ENCODE measurements at places on chromosomes 12 and 14. TPM values are rescaled to one million over a fixed set of nuclear protein-coding genes. Genes with fewer than 3 reads are reported as not detected.

DNA sequence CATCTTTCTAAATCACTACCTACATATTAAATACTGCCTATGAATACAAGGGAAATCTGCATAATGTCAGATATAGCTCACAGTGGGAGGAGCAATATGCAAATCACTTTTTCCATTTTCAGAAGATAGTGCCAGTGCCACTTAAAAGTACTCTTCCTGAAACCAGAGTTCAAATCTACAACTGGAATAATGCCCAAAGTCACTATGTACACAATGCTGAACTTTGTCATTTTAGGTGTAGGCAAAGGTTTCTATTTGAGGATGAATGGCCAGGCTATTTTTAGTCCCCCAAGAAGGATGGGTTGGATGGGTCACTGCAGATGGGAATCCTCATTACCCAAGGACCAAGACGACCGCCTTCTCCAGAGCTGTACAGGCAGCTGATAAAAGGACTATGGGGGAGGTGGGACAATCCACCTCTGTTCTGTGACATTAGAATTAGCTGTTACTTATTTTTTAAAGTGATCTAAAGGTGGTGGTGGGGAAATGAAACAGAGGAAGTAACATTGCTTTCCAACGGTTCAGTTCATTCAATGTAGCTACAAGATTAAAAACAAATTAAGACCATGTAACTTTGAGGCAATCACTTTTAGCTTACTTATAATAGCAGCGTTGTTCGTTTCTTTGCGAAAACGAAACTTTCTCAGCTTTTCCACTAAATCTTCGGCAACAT lies 5.6 kb downstream of the GMFB start:
- no peak overlapping the region for H3K27ac ChIP-seq
- H3K4me3 ChIP-seq, result no peak overlapping the region
- H3K4me1 ChIP-seq, result peaks cover 54% of the 10 kb centered on the region
- peaks cover 50% of the 10 kb centered on the region for H3K36me3 ChIP-seq

GRCh38 chr12:25436206-25437030 lies 116.7 kb downstream of the LMNTD1 start:
- peak overlapping the region; percentile 43 for H3K4me3 ChIP-seq
- DNase-seq, result peak; percentile 21
- no peaks in the 10 kb centered on the region for H3K27me3 ChIP-seq

SERPINA1 gene
- 0.53 TPM for total RNA-seq

SYT1 gene
- total RNA-seq, result not detected

CCDC175 gene
- not detected for total RNA-seq

DNA sequence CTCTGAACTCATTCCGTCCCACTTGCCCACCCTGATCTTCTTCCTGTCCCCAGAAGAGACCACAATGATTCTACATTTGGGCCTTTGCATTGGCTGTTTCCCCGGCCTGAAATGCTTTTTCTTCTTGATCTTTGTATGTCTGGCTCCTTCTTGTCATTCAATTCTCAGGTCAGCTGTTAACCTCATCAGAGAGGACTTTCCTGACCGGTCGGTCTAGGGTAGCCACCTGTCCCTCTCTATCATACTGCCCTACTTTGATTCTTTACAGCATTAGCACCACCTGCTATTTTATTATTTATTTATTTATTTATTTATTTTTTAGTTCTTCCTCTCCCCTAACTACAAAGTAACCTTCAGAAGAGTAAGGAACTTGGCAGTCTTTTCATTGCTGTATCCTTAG lies 84.3 kb downstream of the DYRK2 start:
- H3K27me3 ChIP-seq, result peaks cover 3% of the 10 kb centered on the region
- DNase-seq, result no peak

DNA sequence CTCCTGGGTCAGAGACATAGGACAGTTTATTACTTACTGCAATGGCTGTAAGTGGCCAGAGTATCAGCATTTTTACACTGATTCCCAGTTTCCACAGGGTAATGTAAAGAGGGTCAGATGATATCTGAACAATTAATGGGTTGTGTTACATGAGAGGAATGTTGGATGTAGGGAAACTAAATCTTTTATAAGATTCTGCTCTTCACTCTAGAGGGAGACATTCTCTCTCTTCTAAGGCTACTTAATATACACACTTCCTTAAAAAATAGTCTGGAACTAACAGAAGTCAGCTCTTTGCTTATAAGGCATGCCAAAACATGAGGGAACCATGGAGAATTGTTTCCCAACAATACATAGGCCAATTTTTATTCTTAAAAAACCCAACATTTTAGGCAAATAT lies 389.8 kb downstream of the ETNK1 start:
- H3K27me3 ChIP-seq, result no peaks in the 10 kb centered on the region
- H3K36me3 ChIP-seq, result no peaks in the 10 kb centered on the region

TAS2R7 gene
- not detected for total RNA-seq

DNA sequence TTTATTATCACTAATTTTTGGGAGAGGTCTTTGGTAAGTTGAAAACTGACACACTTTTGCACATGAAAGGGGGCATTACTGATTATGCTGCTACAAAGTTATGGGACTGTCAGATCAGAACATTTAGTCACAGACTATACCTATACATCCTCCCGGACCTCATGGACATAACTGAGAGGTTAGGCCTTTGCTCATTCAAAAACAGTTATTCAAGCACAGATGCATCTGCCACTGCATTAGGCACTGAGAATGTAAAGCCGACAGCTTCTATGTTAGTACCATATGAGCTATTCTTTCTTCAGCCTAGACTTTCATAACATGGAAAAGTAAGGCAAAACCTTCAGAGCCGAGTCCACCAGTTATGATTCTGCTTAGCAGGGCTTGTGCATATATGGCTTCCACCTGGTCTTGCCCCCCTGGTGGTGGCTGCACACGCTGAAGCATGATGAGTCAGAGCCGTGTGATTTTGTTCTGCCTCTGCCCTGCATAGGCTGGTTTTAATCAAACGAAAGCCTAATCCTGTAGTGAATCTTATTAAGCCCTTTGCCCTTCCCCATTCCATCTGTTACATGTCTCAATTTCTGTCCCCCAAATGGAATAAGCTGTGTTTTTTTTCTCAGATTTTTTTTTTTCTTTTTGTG lies 21.8 kb upstream of the RNU6-8 start:
- H3K36me3 ChIP-seq, result no peaks in the 10 kb centered on the region
- DNase-seq, result no peak
- H3K27ac ChIP-seq, result no peak overlapping the region

GRCh38 chr12:29702972-29703371 lies 80.8 kb downstream of the TMTC1 start:
- H3K4me3 ChIP-seq, result no peak overlapping the region
- H3K36me3 ChIP-seq, result no peaks in the 10 kb centered on the region
- H3K27me3 ChIP-seq, result no peaks in the 10 kb centered on the region
- no peaks in the 10 kb centered on the region for H3K4me1 ChIP-seq
- no peak for DNase-seq

DNA sequence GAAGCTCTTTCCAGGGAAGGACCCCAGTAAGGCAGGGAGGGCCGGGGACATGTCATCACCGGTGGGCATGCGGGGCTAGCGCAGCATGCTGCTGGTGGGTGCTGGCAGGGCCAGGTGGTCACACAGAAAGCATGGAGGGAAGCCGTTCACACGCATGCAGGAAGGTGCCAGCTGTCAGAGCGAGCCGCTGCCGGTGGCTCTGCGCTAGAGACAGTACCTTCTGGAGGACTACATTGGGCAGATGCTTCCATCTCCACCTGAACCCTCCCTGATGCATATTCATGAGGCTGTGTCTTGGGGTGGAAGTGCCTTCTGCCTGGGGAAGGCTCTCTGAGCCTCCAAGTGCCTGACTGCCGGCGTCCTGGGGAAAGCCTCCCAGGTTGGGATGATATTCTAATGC lies 203.8 kb downstream of the CALM1 start:
- no peaks in the 10 kb centered on the region for H3K36me3 ChIP-seq
- no peaks in the 10 kb centered on the region for H3K4me1 ChIP-seq
- peaks cover 21% of the 10 kb centered on the region for H3K27me3 ChIP-seq
- no peak overlapping the region for H3K4me3 ChIP-seq

CLEC4A gene
- 1.7 TPM for total RNA-seq

DNA sequence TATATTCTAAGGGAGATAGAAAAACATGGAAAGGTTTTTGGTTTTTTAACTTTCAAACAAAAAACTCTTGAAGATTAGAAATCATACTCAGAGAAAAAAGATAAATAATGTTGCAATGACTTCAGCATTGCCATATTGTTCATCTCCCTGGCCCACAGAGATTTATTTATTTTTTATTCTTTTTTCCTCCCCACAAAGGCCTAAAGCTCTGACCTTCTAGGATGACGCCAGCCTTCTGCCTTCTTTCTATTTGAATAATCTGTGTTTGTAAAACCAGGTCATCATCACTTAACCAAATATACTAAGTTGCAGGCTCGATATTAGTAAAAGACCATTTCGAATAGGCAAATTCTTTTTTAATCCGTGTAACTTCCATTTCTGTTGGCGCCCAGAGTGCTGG lies 4.4 kb upstream of the DCP1B start:
- peaks cover 15% of the 10 kb centered on the region for H3K4me1 ChIP-seq
- no peak overlapping the region for H3K4me3 ChIP-seq
- H3K27me3 ChIP-seq, result no peaks in the 10 kb centered on the region
- no peak overlapping the region for H3K27ac ChIP-seq
- DNase-seq, result no peak

ADAM20 gene
- 0.28 TPM for total RNA-seq

DNA sequence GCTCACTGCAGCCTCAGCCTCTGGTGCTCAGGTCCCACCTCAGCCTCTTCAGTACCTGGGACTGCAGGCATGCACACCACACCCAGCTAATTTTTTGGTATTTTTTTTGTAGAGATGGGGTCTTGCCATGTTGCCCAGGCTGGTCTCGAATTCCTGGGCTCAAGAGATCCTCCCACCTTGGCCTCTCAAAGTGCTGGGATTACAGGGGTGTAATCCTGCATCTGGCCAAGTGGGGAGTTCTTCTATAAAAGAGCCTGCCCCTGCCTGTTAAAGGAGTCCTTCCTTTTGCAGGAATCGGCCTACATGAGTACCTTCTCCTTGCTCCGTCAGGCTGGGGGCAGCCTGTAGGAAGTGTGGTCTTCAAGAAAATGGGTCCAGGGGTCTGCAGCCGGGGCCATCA lies 54.1 kb upstream of the RASSF3 start:
- DNase-seq, result no peak
- no peaks in the 10 kb centered on the region for H3K4me1 ChIP-seq
- peaks cover 2% of the 10 kb centered on the region for H3K27me3 ChIP-seq
- no peaks in the 10 kb centered on the region for H3K36me3 ChIP-seq

FAM186B gene
- not detected for total RNA-seq

GRCh38 chr12:39277416-39277815 lies 165.5 kb downstream of the KIF21A start:
- peaks cover 4% of the 10 kb centered on the region for H3K4me1 ChIP-seq
- H3K27me3 ChIP-seq, result peaks cover 9% of the 10 kb centered on the region

DNA sequence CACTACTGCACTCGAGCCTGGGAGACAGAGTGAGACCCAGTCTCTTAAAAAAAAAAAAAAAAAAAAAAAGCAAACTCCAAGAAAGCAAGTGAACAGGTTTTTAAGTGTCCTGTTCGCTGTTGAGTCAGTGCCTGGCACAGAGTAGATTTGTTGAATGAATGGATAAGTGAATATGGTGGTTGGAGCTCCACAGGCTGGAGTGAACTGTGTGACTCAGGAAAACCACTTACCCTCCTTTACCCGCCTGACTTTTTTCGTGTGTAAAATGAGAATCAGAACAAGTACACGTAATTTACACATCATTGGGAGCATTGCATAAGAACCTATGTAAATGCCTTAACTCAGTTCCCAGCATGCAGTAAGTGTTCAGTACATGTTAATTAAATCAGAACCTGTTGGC lies 24.0 kb upstream of the ESRRB start:
- DNase-seq, result no peak
- H3K27me3 ChIP-seq, result peaks cover 16% of the 10 kb centered on the region
- H3K4me3 ChIP-seq, result no peak overlapping the region
- H3K4me1 ChIP-seq, result peaks cover 4% of the 10 kb centered on the region
- H3K36me3 ChIP-seq, result no peaks in the 10 kb centered on the region

FIGNL2 gene
- total RNA-seq, result 0.33 TPM

DNA sequence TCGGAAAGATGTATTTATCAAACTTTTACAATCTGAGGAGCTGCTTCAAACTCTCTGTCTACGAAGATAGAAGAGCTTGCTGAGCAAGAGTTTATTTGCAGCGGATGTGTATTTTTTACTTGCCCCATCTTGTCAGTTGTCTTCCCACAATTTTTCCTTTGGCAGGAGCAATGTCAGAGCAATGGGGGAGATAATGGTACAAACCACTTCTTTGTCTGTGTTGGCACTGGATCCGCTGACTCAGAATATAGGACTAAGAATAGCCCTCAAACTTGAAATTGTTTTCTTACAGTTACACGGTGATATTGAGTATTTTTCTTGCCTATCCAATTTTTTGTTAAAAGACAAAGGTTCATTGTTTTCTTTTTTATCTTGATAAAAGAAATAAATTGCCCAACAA lies 27.6 kb downstream of the HELB start:
- peaks cover 72% of the 10 kb centered on the region for H3K36me3 ChIP-seq
- peaks cover 2% of the 10 kb centered on the region for H3K4me1 ChIP-seq
- no peak overlapping the region for H3K27ac ChIP-seq

CS gene
- total RNA-seq, result 188 TPM

TESPA1 gene
- total RNA-seq, result 112 TPM

DNA sequence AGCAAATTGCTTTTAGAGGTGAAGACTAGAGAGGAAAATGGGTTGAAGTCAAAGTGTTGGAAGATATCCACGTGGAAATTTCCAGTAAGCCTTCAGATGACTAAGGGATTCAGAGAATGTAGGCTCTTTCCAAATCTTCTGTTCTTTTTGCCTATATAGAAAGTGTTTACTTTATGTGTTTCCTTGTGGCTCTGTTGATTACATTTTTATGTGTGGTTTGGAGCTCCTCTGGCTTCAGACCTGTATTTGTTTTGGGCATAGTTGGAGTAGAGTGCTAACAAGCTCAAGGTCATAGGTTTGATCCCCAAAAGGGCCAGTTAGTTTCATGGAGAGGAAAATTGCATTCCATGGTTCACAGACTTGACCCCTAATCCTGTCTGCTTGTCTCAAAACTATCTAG lies 91.9 kb downstream of the IGF1 start:
- no peaks in the 10 kb centered on the region for H3K36me3 ChIP-seq
- H3K27ac ChIP-seq, result no peak overlapping the region
- no peak for DNase-seq
- no peaks in the 10 kb centered on the region for H3K4me1 ChIP-seq

DNA sequence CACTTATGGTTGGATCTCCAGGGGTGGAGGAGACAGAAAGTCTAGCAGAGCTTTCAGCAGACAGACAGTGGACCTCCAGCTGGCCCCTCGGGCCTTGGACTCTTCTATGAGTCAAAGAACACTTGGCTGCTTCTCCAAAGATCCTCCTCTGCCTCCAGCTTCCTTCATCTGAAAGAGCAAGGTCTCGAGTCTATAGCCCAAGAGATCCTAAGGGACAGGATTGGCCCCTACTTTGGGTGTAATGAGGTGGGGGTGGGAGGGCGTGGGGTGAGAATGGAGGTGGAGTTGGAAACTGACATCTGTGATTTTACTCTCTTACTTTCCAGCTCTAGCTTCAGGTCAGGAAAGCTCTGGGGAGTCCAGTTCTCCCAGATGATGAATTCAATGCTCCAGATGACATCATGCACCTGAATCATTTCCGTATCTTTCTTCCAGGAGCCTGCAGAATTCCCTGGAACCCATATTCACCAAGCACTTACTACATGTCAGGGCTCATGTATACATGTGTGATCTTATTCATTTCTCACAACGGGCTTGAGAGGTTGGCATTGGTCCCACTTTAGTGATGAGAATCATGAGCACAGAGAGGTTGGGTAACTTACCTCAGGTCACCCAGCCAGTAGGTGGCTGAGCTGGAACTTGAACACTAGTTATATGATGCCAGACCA lies 10.2 kb upstream of the PGF start:
- no peaks in the 10 kb centered on the region for H3K4me1 ChIP-seq
- H3K27ac ChIP-seq, result no peak overlapping the region
- no peaks in the 10 kb centered on the region for H3K36me3 ChIP-seq
- DNase-seq, result no peak
